Brain microvascular endothelial cell (primary cell): ENCODE measurements at places on chromosomes 6 and 20.

DNA sequence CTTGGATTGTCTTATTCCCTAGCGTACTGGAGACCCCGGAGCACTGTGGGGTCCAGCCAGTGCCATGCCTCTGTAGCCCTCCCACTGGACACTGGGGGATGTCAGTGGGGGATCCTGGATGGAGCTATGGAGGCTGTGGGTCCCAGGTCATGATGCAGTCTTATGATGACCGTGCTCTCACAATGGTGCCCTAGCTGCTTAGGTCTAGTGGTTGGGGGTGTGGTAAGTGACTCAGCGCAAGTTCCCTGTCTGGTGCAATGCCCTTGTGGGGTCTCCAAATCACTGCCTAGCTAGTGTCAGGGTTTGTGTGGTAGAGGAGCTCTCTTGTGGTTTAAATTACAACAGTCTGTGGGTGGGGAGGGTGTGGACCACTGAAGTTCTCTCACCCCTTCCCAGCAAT is 135.4 kb downstream of the CDC5L start:
- no peak for DNase-seq

GRCh38 chr6:128452713-128453112 is 67.7 kb downstream of the PTPRK start:
- no peak for DNase-seq

DNA sequence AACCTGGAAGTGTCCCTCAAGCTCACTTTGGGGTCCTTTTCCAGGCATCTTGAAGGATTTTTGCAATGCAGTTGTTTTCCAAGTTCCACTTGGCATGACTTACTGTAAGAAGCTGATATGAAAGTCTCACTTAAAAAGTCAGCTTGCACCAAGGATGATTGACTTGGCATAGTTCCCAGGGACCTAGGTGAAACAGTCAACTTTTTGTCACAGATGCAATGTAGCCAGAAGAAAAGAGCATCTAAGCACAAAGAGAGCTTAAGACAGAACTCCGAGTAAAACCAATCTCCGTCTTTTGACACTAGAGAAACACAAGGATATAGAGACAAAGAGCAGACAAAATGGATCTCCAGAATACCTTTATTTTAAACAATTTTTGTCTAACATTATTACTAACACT is 2.6 kb upstream of the ZSCAN12 start:
- no peak for DNase-seq

DNA sequence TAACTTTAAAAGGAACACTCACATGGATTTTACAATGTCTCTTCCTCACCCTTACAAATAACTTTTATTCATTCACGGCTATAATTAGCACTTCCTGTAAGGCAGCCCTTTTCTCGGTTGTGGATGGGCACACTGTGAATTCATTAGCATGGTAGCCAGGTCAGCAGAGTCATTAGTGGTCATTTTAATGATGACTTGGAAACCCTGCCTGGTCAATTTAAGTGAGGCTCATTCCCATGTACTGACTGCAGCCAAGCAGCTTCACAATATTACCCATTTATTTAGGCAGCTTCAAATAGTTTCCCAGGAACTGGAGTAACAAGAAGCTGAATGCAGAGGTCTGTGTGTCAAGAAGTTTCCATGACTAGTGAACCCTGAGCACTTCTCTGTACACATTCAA is 248.8 kb downstream of the KHDC1L start:
- no peak for DNase-seq

GRCh38 chr6:150857062-150857944 is 8.2 kb upstream of the MTHFD1L start:
- peak; percentile 97 for DNase-seq

- DNase-seq, result no peak
Observed at GRCh38 chr20:47429409-47429808, 72.3 kb upstream of the NCOA3 start.

DNA sequence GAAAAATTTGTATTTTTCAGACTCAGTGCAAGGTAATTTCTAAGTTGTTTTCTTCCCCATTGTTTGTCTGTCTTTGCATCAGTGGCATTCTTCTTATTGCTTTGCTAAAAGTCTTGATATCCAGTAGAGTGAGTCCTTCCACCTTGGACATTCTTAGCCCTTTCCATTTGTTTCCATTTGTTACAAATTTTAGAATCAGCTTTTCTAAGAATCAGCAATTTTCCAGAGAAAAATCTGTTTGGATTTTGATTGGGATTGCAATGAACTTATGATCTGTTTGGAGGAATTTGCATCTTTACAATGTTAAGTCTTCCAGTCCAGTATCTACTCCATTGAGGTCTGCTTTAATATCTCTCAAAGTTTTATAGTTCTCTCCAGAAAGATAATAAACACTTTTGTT is 36.4 kb downstream of the LRRN4 start:
- DNase-seq, result no peak

GRCh38 chr6:139186242-139186641 is 51.4 kb downstream of the HECA start:
- no peak for DNase-seq

- peak; percentile 32 for DNase-seq
Observed at GRCh38 chr6:55925292-55925691, 49.9 kb upstream of the BMP5 start.

DNA sequence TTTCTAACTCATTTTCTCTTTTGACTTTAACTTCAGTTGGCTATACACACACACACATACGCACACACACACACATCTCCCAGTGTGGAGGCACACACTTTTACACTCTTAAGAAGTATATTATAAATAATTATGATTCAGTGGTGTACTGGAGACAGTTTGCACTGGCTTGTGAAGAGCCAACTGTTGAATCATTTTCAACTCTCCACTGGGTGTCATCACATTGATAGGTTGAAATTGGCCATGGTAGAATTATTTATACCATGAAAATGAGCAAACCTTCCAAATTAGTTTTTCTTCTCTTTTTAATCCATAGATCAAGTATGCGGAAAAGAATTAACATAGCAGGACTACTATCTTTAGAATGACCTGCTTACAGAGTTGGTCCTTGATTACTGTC is 407.1 kb downstream of the BMP2 start:
- no peak for DNase-seq

DNA sequence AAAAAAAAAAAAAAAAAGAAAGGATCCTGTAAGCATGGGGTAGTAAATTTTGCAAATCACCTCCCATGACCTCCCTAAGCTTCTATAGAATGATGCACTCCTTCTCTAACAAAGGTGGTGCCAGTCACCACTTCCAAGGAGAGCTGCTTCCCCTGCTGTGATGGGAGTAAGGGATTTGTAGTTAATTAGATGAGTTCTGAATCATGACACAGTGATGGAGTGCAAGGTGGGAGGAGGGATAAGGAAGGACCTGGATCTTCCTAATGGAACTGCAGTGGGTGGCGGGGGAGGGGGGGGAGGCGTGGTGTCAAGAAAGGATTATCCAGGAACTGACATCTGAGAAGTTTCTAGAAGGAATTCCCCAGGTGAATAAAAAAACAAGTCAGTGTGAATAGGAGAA is 47.8 kb downstream of the NRN1 start:
- DNase-seq, result no peak

- no peak for DNase-seq
Observed at GRCh38 chr20:3165473-3166337, 6.0 kb upstream of the FASTKD5 start.

DNA sequence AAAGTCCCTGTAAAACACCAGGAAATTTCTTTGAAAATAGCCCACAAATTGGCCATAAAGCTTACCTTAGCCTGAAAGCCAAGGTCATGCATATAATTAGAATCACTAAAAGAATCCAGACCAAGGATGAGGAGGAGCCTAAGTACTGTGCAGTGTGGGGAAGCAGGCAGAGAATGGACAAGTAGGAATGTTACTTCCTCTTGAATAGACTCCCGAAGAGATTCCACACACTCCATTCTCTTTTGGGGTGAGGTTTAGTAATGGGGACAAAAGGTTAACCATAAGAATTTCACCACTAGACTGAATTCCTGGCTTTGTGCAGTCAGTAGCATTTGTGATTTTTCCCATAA is 27.5 kb upstream of the MARCKS start:
- DNase-seq, result peak; percentile 33

DNA sequence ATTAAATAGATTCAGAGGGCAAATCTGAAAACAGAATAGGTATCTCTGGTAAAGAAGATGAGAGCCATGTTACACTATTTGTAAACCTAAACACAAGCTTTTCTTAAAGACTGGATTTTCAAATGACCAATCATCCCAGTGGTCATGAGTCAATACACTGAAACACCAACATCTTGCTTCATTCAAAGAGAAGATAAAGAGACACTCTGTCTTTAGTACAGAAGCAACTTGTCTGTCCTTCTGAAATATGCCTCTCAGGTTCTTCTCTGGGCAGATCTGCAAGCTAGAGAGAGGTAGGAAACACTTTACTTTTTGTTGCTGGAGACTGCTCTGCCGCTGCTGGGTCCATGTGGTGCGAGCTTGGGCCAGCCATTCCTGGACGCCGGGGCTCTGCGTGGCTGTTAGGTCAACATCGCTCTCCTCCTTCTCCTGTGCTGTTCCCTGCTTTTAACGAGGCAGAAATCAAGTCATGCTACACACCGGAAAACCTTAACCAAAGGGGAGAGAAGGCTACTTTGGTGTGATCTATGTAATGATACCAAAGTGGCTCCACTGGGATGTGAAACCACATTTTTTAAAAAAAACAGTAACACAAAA is 368.2 kb downstream of the SYNE1 start:
- DNase-seq, result no peak

GRCh38 chr6:112991912-112992311 is 644.8 kb downstream of the RFPL4B start:
- DNase-seq, result no peak

GRCh38 chr6:4778086-4778485 is 1.9 kb downstream of the CDYL start:
- DNase-seq, result no peak

DNA sequence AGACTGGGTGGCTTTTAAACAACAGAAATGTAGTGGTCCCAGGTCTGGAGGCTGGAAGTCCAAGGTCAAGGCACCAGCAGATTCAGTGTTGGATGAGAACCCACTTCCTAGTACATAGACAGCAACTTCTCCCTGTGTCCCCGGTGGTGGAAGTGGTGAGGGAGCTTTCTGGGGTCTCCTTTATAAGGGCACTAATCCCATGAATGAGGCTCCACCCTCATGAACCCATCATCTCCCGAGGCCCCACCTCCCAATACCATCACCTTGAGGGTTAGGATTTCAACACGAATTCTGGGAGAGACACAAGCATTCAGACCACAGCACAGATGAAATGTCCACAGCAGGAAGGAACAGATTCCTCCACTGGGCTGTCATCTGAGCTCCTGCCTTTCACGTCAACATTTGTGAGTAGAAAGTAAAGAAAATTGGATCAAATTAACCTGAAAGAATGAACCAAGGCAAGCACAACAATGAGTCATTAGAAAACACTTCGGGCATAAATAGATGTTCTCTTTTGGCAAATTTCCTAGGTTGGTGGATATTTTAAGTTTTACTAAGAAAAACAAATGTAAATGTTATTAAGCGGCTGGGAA is 130.7 kb downstream of the RNASET2 start:
- DNase-seq, result peak; percentile 51

GRCh38 chr20:58309591-58310290 is at the start of gene RAB22A:
RAB22A (plus strand) TSS chr20:58309715; CDS start chr20:58309977, 262 bp downstream.
- peak; percentile 41 for DNase-seq

DNA sequence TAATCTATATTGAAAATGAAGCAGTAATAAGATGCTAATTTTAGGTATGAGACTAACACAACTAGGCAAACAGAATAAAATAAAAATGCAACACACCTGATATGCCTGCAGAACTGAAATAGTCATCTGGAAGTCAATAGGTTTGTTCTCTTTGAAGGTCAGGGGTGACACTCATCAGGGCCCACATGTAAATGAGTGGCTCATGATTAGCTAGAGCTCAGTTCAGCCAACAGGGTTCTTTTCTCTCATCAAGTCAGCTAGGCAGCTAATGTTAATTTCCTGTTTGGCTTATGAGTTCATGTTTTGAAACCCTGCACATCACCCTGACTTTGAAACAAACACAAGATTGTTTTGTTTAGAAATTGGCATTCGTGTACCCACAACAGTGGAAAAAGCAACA is 23.8 kb downstream of the SMLR1 start:
- DNase-seq, result no peak

DNA sequence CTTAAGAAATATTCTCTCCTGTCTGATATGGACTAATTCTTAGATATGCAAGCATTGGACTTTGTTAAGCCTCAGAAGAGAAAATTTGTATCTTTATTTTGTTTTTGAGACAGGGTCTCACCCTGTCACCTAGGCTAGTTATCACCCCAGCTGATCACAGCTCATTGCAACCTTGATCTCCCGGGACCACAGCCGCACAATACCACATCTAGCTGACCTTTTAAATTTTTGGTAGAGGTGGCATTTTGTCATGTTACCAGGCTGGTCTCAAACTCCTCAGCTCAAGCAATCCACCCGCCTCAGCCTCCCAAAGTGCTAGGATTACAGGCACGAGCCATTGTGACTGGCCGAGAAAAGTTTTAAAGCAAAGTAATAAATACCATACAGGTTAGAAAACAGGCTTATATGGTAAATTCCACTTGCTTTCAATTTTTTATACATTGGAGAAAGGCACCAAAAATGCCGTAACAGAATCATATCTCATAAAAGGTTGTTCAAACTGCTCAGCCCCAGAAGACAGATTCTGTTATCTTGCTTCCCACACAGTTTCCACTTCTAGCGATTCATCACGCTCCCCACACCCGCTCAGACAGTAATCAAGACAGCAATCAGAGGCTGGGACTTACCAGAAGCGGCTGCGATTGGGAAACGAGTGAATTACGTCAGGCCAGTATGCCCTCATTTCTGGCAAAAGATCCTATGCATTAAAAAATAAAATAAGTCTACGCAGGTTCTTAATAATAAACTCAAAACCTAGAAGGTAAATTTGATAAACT is 13.8 kb downstream of the RNASET2 start:
- no peak for DNase-seq

DNA sequence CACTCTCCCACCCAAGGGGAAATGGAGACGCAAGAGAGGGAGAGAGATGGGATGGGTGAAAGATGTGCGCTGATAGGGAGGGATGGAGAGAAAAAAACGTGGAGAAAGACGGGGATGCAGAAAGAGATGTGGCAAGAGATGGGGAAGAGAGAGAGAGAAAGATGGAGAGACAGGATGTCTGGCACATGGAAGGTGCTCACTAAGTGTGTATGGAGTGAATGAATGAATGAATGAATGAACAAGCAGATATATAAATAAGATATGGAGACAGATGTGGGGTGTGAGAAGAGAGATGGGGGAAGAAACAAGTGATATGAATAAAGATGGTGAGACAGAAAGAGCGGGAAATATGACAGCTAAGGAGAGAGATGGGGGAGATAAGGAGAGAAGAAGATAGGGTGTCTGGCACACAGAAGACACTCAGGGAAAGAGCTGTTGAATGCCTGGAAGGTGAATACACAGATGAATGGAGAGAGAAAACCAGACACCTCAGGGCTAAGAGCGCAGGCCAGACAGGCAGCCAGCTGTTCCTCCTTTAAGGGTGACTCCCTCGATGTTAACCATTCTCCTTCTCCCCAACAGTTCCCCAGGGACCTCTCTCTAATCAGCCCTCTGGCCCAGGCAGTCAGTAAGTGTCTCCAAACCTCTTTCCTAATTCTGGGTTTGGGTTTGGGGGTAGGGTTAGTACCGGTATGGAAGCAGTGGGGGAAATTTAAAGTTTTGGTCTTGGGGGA is 754 bp downstream of the TNF start:
- no peak for DNase-seq
